ENCODE measurements at places on chromosomes 11 and 22.

GRCh38 chr11:111358038-111359001 is 20.8 kb downstream of the POU2AF1 start:
- no peak for DNase-seq

DNA sequence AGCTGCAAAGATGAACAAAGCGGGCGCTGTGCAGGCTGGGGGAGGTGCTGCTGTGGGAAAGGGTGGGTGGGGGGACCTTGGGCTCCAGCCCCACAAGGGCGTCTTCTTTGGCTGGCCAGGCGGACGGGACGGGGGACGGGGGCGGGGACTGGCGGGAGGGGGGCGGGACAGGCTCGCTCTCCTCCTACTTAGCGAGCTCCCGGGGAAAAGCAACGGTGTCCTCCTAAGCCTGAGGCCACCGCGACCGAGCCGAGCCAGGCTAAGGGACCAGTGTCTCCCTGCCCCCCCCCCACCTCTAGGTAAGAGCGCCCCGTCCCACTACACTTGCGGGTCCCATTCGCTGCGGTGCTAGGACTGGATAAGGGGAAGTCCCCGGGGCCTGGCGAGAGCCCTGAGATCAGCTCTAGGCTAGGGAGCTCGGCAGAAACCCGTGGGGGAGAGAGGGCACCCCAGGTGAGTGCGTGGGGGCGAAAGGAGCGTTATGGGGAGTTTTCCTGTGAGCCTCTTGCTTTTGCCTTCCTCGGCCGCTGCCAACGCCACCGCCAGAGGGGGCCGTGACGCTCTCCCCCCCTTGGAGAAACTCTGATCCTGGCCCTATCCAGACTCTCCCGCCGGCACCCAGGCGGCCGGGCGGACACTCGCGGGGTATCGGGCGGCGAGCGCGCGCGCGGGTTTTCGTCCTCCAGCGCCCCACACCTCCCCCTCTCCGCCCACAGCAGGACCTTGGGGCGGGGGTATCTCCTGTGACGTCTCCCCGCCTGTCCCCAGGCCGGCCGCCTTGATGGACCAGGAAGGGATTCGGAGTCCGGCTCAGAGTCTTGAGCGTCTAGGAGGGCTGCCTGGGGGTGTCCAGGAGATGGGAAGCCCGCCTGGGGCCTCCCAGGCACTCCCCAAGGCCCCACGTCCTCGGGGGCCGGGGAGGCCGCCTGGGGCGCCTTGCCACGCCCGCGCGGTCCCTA is at the start of gene PHLDB1:
Gene PHLDB1, plus strand, starts transcription at position 215 of the 959 bp plus-strand sequence. CDS start 6,222 bp downstream, outside the sequence.
- DNase-seq: no peak

DNA sequence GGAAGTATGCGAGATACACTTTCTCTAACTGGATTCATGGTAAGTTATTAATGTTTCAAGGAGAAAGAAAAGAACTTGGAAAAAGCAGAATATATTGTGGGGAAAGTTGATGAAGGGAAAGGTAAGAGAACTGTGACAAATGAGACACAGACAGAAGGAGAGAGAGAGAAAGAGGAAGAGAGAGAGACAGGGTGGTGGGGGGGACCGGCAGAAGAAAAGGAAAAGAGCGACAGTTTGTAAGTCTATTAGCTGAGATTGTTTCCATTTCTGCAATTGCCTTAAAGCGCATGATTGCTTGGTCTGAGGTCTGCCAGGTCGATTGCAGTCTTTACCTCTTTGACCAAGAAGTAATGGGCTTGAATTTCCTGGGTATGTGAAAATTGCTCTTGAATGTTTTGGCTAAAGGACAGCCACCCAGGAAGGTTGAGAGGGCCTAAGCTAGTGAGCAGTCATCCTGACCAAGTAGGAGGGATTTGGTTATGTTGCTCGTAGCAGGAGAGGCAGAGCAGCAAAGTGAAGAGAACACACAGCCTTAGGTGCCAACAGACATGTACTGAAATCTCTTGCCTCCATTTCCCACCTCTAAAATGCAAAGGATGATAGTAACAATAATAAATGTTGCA is 23.6 kb upstream of the TMA7B start:
- DNase-seq: no peak

- no peak for DNase-seq
Measured at GRCh38 chr22:41541484-41541883, 2.8 kb downstream of the POLR3H start.

- DNase-seq: no peak
Measured at GRCh38 chr11:78338138-78338537, 79.5 kb downstream of the GAB2 start.

DNA sequence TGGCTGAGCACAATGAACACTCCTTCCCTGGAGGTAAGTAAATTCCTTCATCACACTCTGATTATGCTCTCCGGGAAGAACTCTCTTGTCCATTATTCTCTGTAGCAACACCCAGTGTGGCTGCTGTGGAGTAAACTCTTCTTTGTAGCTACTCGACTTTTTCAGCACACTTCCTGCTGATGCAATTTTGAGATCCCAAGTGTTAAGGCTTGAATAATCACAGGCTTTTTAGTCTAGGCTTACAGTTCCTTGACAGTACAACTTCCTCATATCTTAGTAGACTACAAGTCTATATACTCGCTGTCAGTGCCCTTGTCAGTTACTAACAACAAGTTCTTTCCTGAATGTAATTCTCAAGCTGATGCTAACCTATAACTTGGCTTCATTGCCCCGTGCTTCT is 301.8 kb upstream of the API5 start:
- DNase-seq: no peak

Data from HFF-Myc (cell line).